ENCODE measurements at places on chromosomes 11 and 22.

GRCh38 chr11:69949327-69949726, 128.8 kb upstream of the ANO1 start:
- no peak for DNase-seq

- DNase-seq = no peak
These were observed 19.8 kb downstream of the SCGB1A1 start for GRCh38 chr11:62438641-62439040.

DNA sequence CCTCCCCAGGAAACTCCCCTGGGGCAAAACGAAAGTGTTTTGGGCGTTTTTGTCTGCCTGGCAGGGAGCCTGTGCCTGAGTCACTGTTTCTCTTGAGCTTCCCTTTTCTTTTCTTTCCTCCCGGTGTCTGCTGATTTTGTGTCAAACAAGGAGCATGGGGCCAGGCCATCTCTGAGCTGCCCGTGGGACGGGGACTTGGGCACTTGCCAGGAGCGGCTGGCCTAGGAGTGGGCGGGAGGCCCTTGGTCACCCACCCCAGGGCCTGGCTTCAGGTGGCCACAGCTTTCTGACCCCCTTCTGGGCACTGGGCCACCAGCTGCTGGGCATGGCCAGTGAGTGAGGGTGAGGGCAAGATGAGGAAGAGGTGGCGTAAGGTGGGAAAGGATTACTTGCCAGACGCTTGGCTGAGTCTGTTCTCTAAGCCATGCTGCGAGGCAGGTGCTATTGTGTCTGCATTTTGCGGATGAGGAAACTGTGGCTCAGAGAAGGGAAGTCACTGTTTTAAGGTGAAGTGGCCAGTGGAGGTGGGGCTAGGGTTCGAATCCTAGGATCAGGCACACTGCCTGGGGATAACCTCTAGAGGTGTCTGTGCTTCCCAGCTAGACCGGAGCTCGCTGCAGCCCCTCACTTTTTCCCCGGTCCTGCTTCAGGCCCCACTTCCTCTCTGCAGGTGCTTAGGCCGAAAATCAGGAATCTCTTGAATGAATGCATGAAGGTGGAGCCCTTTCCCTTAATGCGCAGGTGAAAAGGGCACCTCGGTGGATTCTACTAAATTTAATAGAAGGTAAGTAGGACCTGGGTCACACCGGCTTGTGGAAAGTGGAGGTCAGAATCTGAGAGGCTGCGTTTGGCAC, 7.8 kb upstream of the NFAM1 start:
- DNase-seq = no peak

DNA sequence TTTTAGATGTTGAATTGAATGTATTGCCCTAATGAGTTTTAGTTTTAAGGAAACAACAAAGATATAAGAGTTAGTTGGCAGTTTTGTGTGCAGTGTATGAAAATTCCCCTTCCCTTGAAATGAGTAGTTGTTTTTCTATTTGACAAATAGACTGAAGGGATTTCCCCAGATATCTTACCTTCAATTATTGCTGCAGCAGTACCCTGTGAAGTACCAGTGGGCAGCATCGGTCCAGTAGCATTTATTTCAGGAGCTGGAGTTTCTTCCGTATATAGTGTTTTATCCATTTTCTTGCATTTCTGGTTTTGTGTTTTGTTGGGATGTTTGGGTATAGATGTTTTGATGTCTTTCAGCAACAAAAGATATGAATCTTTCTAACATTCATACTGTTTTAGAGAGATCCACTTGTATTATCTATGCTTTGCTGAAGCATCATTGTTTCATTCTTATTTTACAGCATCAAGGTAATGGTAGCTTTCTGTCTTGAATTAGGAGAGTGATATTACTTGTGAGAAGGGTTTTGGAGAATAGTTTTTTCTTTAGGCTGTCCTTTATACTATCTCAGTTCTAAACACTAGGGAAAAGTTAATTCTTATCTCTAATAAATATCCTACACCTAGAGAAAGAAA, 7.4 kb downstream of the KMT2A start:
- no peak for DNase-seq

DNA sequence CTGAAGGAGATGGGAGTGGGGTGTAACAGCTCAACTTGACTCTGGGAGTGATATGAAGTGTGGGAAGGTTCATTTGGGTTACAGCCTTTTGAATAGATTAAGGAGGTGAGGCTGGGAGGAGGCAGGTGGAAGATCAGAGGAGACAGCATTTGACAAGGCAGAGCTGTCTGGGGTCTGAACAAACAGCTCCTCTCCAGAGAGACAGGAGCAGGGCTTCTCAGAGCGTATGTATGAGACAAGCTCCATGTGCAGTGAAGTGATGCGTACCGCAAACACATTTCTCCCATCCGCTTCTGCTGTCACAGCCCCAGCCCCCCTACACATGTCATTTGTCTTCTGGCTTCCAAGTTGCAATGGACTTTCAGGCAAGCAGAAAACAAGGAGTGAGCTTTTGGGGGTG, 137.1 kb upstream of the E2F8 start:
- DNase-seq = no peak

DNA sequence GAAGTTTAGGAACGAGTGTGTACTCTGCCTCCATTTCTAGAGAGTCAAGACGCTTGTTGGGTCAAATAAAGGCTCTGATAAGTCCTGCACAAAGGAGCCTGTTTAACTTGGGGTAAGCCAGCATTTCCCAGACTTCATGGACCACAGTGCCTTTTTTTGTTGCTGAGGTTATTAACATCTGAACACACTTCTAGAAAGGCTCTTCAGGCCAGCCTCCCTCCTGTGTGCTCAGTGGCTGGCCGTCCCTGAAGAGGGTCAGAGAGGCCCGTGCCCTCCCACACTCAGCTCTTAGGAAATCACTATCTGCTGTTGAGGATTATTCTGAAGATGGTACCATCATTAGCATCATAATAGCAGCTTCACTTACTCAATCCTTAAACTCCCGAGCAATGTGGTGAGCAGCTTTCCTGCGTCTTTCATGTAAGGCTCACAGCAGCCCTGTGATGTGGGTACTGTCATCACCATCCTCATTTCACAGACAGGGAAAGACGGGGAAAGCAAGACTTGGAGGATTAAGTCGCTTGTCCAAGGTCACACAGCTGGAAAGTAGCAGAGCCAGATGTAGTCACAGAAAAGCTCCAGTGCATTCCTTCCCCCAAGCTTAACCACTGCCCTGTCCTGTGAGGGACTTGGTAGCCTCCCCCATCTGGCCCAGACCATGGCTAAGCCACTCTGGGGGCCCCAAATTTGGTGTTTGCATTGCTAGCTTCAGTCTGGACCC, 71.3 kb downstream of the TSPAN18 start:
- no peak for DNase-seq

Data from NCI-H1048 (cell line).